Eye (tissue), 1 donor: ENCODE measurements at places on chromosomes 4 and X.

GRCh38 chr4:105613306-105613705, 60.9 kb downstream of the ARHGEF38 start:
- DNase-seq, result peak; percentile 69

DNA sequence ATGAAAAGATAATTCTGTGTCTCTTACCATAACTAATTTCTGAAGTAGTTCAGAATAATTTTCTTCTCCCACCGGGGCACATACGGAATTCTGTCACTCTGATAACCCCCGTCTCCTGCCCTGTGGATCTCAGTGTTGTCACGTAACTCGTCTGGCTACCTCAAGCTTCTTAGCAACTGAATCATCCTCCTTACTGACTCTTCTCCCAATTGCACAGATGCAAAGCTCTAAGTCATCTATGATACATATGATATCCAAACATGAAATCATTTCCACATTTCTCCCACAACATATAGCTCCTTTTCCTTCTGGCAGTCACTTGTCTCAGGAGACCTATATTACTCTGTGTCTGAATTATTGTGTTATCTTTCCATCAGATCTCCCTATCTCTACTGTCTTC, 1043.1 kb upstream of the TENM3 start:
- no peak for DNase-seq

DNA sequence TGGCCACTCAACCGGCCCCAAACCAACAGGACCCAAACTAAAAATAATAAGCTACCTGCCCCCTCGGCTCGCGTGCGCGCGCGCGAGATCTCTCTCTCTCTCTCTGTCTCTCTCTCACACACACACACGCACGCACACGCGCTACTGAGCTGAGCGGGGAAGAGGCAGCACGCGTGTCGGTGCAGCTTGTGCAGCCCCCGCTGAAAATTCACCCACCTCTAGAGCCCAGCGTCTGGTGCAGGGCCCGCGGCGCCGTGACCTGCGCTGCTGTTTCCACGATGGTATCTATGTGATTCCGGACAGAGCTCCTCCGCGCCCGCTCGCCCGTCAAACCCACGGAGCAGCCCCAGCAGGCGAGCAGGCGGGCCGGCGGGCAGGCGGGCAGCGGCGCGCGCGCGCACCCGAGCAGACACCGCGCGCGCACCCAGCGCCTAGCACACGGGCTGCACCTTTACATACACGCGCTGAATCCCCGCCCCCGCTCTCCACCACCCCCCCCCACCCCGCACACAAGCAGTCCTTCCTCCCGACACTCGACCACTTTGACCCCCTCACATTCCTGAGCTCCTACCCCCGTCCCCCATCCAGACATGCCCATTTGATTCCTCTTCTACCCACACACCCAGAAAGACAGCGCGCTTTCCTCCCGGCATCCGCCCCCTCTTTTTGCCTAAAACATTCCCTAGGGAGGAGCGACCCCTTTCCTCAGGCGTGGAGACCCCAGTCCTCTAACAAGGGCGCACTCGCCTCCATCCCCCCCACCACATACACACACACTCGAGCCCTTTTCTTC, 1.0 kb downstream of the SLITRK4 start:
- peak; percentile 65 for DNase-seq

DNA sequence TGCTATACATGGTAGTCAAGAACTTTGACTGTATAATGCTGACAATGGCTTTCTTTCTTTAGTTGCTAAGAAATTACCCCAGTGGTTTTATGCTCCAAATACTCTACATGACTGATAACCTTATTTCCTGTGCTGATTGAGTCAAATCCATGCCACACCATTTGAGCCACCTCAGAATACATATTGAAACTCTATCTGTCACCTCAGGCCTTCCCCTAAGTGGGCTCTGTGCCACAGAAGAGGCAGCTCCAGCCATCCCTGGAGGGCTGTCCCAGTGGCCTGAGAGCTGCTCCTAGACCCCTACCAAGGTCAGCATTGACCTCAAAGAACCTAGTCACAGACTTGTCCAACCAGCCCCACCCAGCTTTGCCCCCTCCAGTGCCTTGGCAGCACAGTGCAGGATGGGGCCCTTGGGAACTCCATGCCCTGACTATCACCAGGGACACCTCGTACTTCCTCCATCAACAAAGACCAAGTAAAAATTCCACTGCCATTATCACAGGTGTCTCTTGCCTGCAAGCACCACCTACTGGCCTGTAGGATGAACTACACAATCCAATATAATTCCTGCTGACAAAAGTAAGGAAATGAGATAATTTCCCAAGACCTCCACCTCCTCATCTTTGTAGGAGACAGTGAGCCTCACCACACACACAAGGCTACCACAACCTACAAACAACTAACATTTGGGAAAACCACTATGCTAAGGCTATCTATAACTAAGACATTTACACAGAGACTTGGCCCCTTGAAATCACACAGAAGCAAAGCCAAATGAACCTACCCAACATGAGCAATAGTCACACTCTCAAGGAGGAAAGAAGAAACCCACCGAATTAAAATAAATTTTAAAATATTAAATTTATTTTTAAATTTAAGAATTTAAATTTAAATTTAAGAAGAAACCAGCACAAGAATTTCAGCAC, 239.9 kb downstream of the NKX6-1 start:
- DNase-seq, result no peak

- no peak for DNase-seq
These were observed 48.0 kb upstream of the TRIM2 start for GRCh38 chr4:153156263-153156662.

DNA sequence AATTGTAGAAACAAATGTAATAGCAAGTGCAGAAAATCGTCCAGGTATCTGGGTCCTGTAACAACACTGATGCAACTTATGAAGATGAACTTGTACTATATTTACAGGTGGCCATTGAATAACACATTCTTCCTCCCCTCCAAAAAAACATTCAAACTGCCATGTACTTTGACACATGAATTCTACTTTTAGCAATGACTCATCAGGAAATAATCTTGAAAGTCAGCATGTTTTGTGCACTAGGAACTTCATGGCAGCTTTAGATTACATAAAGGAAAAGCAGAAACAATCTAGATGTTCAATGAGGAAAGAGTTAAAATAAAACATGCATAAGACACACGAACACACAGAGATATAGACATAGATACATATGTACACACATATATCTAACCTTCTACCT, 2.5 kb downstream of the PABPC1L2A start:
- DNase-seq, result peak; percentile 2

DNA sequence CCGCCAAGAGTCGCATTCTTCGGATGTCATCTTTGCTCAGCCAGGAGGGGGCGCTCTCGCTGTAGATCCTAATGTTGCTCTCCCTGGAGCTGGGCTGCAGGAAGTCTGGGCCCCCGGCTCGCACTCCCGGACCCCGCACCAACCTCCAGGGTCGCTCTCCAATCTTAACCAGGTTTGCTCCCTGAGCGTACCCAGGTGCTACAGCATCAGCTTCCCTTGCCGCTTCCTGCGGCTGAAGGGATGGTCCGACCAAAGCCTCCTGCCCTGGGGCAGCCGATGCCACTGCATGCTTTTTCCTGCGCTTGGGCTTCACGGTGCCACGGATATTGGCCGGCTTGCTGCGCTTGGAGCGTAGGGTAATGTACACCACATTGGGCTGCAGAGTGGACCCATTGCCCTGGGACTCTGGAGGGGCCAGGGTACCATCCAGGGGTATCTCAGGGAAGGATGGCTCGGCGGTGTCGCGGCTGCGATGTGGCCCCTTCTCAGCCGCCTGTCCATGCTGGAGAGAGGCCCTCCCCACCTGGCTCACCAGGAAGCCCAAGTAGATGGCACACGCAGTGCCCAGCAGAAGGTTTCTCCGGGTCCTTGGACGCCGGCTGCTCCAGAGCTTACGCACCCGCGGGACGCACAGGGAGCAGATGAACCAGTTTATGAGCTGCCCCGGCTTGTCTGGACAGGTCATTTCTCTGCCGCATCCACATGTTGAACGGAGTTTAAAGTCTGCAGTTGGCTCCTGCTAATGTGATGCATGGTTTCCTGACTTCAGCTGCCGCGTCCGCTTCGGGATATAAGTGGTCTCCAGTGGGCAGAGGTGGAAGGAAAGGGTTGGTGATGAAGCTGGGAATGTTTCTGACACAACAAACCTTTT, 1.9 kb downstream of the GASK1B start:
- peak; percentile 55 for DNase-seq

DNA sequence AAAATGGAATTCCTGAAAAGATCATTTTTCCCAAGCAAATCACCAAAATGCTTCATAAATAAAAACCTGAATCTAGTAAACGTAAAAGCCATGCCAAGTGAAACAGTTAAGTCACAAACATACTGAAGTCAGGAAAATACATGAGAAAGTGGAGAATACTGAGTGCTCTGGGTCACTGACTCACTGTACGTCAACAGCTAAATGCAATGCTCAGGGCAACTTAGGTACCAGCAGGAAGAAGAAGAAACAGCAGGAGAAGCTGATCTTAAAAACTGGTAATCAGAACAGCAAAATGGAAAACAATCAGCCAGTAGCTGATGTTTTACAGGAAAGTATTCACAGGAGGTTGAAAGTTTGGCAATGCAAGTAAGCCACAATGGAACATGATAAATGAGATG, 252.6 kb upstream of the ETNPPL start:
- no peak for DNase-seq

DNA sequence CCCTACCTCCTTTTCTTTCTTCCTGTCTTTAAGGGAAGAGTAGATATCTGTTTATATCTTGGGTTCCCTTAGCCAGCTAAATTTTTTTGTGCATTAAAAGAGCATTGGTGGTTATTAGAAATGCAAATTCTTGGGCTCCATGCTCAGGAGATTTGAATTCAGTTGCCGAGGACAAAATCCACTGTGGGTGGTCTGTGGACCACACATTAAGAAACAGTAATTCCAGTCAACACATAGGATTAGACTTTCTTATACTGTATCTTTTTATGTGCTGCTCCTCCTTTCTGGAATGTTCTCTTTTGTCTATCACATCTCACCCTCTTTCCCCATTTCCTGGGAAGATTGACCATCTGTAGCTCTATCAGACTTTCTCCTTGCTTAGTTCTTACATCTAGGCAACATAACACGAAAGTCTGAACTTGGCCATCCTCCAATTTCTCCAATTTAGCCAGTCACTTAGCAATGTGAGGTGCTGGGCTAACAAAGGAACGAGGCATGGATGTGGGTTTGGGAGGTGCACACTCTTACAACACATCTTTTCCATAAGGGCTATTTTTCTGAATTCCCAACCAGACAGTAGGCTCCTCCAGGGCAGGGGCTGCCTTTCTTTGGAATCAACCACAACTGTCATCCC, 5.3 kb upstream of the PDLIM3 start:
- no peak for DNase-seq

GRCh38 chr4:153533387-153533786, 67.2 kb downstream of the TMEM131L start:
- DNase-seq, result no peak

DNA sequence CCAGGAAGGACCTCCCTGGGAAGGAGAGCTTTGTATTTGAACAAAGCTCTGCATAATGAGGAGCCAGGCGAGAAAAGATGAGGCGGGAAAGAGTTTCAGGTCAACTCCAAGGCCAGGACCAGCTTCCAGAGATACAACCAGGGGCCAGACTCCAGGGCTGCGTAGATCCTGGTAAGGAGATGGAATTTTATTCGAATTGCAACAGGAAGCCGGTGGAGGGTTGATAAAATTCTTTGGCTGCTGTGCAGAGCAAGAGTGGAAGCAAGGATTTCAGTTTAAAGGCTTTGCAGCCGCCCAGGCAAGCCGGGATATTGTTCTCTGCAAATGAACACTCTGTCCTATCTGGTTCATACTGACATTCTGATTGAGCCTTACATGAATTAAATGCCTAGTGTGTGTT, 40.2 kb upstream of the CBR4 start:
- DNase-seq, result peak; percentile 57

GRCh38 chr4:48767055-48767929, 12.8 kb downstream of the FRYL start:
- no peak for DNase-seq

GRCh38 chr4:184383497-184384055, 90.8 kb downstream of the IRF2 start:
- no peak for DNase-seq
